Mammary epithelial cell (primary cell): ENCODE measurements at places on chromosomes 3 and 15.

DNA sequence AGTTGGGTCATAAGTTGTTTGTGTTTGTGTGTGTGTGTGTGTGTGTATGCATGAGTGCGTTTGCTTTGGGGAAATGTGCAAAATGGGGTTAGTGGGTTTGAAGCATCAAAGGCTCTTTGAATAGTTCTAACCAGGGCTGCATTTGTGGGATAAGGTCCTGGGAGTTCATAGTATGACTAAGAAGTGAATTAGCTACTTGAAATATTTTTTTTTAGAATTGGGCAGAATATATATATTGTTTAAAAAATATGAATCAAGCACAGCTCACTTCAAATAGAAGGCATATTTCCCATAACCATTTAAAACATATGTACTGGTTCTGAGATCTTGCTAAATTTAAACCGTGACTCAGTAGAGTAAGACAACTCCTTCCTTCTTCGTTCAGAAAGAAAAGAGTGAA, 43.1 kb downstream of the IGF2BP2 start:
- DNase-seq = peak; percentile 80

DNA sequence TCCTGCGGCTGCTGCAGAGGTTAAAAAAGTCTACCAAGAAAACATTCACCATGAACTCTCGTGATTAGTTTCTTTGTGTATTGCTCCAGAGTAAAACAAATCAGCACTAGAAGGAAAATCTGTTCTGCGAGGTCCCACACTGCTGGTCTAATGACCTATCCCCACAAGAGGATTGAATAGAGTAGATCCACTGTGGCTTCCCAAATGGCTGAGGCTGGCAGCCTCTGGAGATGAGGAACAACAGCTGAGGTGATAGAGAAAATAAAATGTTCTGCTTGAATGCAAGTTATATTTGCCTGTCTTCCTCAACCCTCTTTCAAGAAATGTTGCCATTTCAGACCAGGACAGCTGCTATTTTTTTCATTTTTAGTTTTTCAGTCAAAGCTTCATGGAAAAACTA, 883.3 kb downstream of the CADM2 start:
- no peak for DNase-seq

GRCh38 chr3:124516333-124516732, 213.9 kb upstream of the UMPS start:
- DNase-seq = no peak

DNA sequence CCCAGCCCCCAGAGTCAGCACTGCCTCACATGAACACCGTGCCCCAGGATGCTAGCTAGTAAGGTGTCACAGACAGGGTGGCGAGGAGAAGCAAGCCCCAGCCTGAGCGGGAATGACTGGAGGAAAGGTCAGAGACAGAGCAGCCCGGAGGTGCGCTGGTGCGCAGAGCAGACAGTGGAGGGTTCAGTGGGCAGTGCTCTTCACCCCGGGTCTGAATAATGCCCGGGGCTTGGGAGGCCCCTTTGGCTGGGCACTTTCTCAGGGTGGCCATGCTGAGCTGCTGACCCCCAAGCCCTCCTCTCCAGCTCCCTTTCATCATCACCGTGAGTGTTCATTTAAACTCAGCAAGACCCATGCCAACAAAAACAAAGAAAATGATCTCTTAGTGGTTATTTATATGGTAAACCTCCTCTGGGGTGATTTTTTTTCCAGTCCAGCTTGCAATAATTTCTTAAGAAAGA, 110.8 kb downstream of the VGLL4 start:
- DNase-seq = no peak

GRCh38 chr3:122390665-122391064, 6.7 kb downstream of the FAM162A start:
- no peak for DNase-seq

DNA sequence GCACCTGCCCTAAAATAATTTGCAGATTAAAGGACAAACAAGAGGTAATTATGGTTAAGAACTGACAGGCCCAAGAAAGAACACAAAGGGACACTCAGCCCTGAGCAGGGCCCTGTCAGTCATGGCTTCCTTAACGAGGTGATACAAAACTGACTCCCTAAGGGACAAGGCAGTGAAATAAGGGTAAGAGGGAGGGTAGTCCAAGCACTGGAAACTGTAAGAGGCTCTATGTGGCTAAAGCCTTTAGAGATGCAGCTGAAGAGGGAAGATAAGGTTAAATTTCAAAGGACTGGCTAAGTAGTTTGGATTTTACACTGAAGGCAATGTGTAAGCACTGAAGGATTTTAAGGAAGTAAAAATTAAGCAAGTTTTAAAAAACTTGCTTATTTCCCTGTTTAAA, 3.9 kb downstream of the ATR start:
- DNase-seq = no peak
